Transverse colon (tissue), 4 donors: ENCODE measurements at places on chromosomes 1 and 21. TPM values are rescaled to one million over a fixed set of nuclear protein-coding genes. Genes with fewer than 3 reads are reported as not detected.

DNA sequence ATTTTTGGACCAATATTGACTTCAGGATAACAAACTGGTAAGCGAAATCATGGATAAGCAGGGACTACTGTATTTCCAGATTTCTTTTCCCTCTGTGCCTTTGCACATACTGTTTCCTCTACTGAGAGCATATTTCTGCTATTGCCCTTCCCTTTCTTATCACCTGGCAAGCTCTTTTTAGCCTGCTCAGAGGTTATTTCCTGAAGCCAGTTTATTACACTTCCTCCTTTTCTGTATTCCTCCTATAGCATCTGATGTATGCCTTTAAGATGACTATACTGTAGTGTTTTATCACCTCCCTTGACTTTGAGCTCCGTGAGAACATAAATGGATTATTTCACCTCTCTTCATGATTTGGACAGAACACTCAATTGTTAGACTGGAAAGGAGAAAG lies 49.0 kb downstream of the MAGI3 start:
- no peak for DNase-seq

Gene TAGLN2
- 235 TPM for total RNA-seq

Gene TNNI3K
- total RNA-seq, result not detected

GRCh38 chr1:203481196-203481595 lies 5.6 kb downstream of the PRELP start:
- DNase-seq, result no peak

Gene TENT5C
- 19.7 TPM for total RNA-seq

GRCh38 chr1:243946946-243947345 lies 96.9 kb upstream of the AKT3 start:
- DNase-seq, result no peak

- no peak for DNase-seq
These were observed 249.9 kb downstream of the NFIA start for GRCh38 chr1:61332196-61332753.

DNA sequence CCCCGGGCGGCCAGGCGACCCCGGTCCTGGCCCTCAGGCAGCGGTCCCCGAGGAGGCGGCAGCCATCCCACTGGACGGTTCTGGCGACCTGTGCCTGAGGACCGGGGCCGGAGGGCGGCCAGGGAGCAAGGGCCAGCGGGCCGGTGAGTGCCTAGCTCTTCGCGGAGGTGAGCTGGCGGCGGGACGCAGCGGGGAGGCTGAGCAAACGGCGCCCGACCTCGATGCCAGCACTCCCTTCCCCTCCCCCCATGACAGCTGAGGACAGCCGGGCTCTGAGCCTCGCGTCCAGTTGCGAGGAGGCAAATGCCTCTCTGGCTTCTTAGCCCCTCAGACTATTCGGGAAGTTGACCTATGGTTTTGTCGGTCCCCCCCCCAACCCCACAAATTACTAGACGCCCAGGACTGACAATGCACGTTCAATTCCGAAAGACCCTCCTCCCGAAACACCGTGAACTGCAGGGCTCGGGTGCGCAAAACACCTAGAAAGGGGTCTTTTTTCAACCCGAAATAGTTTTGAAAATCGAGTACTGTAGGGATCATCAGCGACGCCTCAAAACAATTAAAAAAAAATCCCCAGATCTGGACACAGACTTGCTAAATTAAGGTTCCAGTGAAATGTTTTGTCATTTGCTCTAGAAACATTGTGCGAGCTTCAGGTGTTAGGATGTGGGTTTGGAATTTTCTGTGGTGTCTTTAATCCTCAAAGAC lies 8.3 kb downstream of the CDKN2C start:
- DNase-seq, result peak; percentile 70
